Right ventricle myocardium inferior (tissue), 1 donor: ENCODE measurements at places on chromosomes 1 and 21. TPM values are rescaled to one million over a fixed set of nuclear protein-coding genes. Genes with fewer than 3 reads are reported as not detected.

The GBP7 gene
- not detected for total RNA-seq

The MPZ gene
- 4.4 TPM for total RNA-seq

GRCh38 chr1:234062166-234062565 is 157.7 kb downstream of the SLC35F3 start:
- DNase-seq, result no peak

GRCh38 chr1:5161372-5161771 is 507.0 kb downstream of the AJAP1 start:
- DNase-seq, result no peak

GRCh38 chr1:20732588-20733359 is at the start of gene SH2D5:
Gene SH2D5, minus strand, starts transcription at chr1:20732703. Its CDS starts 4,659 bp downstream, at chr1:20728044.
- DNase-seq, result no peak

GRCh38 chr1:234667600-234668576 is 57.9 kb upstream of the IRF2BP2 start:
- DNase-seq, result no peak

DNA sequence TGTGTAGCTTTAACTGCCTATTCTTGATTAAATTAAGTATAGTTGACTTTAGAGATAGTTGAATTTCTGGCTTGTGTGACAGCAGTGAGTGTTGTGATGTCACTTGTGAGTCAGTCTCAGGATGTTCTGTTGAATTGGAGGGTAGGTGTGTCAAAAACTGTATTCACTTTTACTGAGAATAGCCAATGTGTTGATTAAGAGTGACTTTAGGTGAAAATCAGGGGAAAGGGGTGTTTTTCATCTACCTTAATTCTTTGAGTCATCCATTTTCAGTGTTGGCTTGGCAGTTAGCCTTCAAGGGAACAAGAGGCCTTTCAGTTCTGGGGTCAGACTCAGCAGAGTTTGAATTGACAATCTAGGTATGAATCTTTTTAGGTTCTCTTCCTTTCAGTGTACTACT is 75.9 kb downstream of the CDC14A start:
- no peak for DNase-seq

DNA sequence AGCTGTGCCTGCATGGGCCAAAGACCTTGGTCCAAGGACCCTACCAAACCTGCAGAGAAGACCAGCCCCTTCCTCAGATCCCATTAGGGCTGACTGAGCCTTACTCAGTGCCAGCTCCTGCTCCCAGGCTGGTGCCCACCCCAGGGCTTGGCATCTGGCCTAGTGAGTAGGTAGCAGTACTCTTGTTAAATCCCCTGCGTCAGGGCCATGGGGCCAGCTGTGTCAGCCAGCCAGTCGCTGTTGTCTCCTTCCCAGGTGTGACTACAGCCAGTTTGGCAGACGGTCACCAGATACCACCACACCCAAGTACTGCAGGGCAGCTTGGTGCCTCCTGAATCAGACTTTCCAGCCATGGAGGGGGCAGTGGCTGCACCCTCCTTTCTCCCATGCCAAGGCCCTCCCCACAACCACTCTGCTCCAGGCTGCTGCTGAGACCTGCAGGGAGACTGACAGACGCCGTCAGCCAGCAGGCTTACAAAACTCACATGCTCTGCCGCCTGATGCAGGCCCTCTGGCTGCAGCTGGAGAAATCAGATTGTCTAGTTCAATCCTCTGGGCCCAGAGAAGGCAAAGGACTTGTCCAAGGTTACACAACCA is 3.0 kb downstream of the TENT5B start:
- no peak for DNase-seq
